ENCODE measurements at places on chromosomes 16 and 17.

DNA sequence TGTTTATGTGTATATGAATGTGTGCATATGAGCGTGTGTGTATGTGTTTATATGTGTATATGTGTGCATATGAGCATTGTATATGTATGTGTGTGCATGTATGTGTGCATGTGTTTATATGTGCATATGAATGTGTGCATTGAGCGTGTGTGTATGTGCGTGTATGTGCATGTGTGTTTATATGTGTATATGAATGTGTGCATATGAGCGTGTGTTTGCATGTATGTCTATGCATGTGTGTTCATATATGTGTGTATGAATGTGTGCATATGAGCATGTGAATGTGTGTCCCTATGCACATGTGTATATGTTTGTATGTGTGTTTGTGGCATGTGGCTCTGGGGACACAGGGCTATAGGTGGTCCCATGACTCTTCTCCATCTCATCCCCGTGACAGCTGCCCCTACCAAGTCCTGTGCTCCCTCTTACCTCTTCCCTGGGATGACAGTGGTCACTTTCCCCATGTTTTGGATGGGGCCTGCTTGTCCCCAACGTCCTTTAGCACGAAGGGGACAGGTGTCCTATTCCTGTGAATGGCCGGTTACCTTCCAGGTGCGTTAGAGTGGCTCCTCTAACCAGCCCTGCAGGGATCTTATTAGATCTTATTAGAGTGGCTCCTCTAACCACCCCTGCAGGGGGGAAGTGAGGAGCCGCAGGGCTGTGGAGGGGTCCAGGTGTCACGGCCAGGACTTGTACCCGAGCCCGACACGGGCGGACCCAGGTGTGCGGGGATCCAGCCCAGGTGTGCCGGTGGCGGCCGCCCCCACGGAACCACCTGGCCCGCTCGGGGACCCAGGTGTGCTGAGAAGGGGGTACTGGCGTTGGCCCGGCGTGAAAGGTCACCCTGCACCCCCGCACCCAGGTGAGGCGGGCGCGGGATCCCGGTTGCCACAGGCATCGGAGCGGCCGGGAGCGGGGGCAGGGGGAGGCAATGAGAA lies 105.6 kb downstream of the SEC14L1 start:
- no peak for DNase-seq

- no peak for DNase-seq
These were observed 105.8 kb upstream of the PMFBP1 start for GRCh38 chr16:72277749-72278148.

DNA sequence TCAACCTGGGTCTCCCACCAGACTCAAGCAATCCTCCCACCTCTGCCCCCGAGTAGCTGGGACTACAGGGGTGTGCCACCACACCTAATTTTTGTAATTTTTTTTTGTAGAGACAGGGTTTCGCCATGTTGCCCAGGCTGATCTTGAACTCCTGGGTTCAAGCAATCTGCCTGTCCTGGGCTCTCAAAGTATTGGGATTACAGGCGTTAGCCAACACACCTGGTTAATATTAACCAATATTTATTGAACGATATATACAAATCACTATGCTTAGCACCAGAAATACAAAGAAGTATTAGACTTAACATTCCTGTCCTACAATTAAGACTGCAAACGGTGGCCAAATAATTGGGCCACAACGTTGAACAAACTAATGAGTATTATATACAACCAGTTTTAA lies 4.2 kb downstream of the MBTD1 start:
- no peak for DNase-seq

GRCh38 chr16:55955845-55956244 lies 80.7 kb upstream of the CES5A start:
- DNase-seq, result no peak

DNA sequence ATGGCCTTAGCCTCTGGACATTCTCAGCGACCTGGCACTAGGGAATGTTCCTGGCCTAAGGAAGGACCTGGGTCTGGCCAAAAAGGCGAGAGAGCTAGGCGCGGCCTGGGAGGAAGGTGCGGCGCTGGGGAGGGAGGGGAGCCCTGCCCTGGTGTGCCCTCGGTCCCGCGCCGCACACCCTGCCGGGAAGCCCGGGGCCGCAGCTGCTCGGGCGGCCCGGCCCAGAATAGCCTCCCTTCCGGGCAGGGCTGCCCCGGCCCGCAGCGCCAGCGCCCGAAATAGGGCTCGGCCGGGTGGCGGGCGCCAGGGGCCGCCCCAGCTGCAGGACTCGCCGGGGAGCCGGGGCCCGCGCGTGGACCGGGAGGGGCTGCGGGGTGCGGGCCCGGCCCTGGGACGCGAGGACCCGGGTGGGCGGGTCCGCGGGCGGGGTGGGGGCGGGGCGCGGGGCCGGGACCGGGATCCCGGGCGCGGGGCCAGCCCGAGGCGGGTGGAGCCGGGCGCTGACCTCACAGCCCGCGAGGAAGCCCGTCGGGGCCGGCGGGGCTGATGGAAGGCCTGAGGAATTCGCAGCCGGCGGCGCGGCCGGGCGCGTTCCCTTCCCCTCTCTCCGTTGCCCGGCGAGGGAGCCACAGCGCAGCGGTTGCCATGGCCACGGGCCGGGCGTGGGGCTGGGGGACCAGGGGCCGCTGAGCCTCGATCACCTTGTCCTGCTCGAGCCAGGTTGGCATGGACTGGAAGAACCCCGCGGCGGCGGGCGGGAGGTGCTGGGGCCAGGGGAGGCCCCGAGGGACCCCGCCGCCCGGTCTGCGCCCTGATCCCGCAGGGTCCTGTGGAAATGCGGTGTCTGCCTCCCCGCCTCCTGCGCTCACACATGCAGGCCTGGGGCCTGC lies 18.1 kb downstream of the SOCS3 start:
- no peak for DNase-seq

DNA sequence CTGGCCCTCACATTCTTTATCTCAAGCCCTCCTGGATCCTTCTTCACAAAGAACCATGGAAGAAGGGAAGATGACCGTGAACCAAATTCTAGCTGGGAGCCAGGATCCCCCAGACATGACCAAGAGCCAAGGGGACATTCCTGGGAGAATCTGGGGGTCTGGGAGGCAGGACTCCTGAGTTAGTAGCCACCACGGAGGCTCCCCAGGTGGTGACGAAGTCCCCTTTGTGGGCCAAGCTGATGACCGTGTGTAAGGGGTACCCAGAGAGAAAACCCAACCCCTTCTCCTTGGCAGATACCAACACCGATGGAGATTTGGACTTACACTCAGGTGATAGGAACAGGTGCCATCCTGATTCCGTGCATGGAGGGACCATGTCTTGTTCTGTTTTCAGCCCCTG lies 6.8 kb upstream of the GFAP start:
- DNase-seq, result no peak

DNA sequence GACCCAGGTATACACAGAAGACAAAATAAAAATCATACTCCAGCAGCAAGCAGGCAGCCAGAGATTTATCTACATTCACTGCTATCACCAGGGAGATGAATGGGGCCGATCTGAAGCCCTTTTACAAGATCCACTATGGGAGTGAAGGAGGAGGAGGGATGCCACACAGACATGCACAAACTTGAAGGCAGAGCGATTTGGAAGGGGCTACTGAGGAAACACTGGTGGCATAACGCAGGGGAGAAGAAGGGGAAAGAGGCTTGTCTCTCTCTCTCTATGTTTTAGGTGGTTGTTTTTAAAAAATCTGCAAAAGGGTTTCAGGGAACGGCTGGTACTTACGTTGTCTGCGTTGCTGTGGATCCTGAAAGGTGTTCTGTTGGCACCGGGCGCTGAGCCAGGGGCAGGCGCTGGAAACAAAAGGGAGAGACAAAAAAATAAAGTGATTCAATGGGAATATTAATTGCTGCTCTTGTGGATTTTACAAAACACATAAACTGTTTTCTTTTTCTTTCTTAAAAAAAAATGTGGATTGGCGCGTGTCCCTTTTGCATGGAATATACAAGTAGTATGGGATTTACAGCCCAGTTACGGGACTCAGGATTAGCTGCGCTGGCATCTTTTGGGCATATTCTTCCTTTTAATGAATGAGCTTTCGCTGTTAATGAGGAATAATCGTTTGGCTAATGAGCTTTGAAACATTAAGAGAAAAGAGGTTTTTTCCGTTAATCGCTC lies 255.3 kb upstream of the PMFBP1 start:
- DNase-seq, result no peak

GRCh38 chr17:3643889-3644349 lies 7.4 kb downstream of the CTNS start:
- DNase-seq, result no peak

All from stimulated activated CD4-positive, alpha-beta T cell treated with anti-CD3 and anti-CD28 coated beads, Interleukin-1b, Interleukin-23, amount 100 ng/mL, for 1 hour (primary cell).